ENCODE measurements at places on chromosomes 7 and 10. TPM values are rescaled to one million over a fixed set of nuclear protein-coding genes. Genes with fewer than 3 reads are reported as not detected.

DNA sequence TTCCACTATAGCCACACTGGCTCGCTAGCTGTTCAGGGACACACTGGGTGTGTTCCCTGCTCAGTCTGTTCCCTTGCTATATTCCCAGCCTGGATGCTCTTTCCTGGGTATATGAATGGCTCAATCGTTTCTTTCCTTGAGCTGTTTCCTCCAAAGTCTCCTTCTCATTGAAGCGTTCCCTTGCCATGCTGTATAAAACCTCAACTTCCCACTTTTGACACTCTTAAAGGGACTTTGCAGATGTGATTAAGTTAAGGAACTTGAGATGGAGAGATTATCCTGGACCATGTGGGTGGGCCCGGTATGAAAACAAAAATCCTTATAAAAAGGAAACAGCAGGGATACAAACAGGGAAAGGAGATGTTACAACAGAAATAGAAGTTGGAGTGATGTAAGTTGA, 973.1 kb downstream of the LRMDA start:
- no peak for DNase-seq
- no peak overlapping the region for H3K4me3 ChIP-seq
- no peaks in the 10 kb centered on the region for H3K36me3 ChIP-seq
- H3K27ac ChIP-seq = no peak overlapping the region

DNA sequence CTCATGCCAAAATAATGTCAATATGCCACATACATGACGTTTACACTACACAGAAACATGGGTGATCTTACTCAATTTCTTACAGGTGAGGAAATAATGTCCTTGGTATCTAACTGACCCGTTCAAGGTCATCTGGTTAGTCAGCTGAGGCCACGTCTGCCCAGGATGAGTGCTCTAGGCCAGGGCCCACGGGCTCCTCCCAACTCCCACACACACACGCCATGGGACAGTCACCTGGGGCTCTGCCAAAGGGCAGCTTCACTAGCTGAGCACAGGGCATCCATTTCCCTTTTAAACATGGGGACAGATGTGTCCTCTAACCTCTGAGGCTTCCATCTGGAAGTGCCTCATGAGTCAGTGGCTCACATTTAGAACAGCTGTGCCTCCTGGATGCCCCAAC, 123.9 kb downstream of the TNS3 start:
- no peak for DNase-seq
- H3K36me3 ChIP-seq = no peaks in the 10 kb centered on the region
- peaks cover 1% of the 10 kb centered on the region for H3K4me1 ChIP-seq
- no peak overlapping the region for H3K4me3 ChIP-seq
- no peak overlapping the region for H3K27ac ChIP-seq

- H3K27ac ChIP-seq = no peak overlapping the region
- H3K4me1 ChIP-seq = peaks cover 17% of the 10 kb centered on the region
- H3K4me3 ChIP-seq = no peak overlapping the region
Observed at GRCh38 chr10:103504181-103504783, 10.8 kb downstream of the NEURL1 start.

DNA sequence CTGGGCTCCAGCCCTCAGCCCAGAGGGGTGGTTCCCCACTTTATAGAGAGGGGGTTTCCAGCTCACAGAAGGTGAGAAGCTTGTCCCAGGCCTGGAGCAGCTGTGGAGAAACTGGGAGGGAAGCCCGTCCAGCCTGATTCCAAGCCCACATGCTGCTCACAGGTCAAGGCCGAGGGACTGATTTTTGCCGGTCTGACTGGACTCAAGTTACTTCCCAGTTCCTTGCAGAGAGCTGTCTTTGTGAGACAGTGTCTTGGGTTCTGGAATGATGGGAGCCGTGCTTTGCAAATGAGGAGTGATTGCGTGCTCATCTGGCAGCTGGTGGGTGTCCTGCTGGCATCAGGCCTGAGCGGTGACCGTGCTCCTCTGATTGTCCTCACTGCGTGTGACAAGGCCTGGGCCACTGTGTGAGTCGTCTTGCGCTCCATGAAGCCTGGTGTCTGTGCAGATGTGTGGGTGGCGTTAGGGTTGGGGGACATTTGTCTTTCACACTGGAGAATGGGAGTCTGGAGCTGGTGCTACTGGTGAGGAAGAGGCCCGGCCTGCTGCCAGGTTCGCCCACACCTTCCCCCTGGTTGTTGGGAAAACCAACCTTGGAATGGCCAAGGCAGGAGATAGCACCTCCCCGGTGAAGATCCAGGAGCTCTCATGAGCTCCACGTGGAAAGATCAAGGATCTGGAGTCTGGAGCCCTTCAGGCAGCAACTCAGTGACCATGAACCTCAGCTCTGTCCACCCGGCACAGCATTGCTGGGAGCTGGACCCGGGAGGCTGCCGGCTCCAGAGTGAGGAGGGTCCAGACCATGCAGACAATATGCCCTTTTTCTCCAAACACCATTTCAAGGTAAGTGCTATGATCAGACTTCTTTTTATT, 129.6 kb downstream of the SMURF1 start:
- H3K36me3 ChIP-seq = peaks cover 36% of the 10 kb centered on the region
- peak; percentile 18 for DNase-seq
- no peak overlapping the region for H3K27ac ChIP-seq

GRCh38 chr10:110686047-110686446, 41.9 kb downstream of the RBM20 start:
- H3K4me3 ChIP-seq = no peak overlapping the region
- peaks cover 1% of the 10 kb centered on the region for H3K4me1 ChIP-seq
- peaks cover 28% of the 10 kb centered on the region for H3K27me3 ChIP-seq
- no peak for DNase-seq
- no peak overlapping the region for H3K27ac ChIP-seq

GRCh38 chr10:75959209-75959608, 527.8 kb downstream of the LRMDA start:
- H3K4me1 ChIP-seq = no peaks in the 10 kb centered on the region
- no peak for DNase-seq
- no peaks in the 10 kb centered on the region for H3K27me3 ChIP-seq
- no peaks in the 10 kb centered on the region for H3K36me3 ChIP-seq

GRCh38 chr10:95651346-95652060, 5.0 kb downstream of the ALDH18A1 start:
- no peak for DNase-seq
- H3K27me3 ChIP-seq = no peaks in the 10 kb centered on the region
- H3K36me3 ChIP-seq = peaks cover 63% of the 10 kb centered on the region
- H3K27ac ChIP-seq = no peak overlapping the region
- peaks cover 20% of the 10 kb centered on the region for H3K4me1 ChIP-seq

GRCh38 chr7:154564676-154565075, 438.2 kb downstream of the PAXIP1 start:
- H3K4me1 ChIP-seq = no peaks in the 10 kb centered on the region
- no peak overlapping the region for H3K4me3 ChIP-seq
- no peak overlapping the region for H3K27ac ChIP-seq
- no peaks in the 10 kb centered on the region for H3K36me3 ChIP-seq
- DNase-seq = no peak

DNA sequence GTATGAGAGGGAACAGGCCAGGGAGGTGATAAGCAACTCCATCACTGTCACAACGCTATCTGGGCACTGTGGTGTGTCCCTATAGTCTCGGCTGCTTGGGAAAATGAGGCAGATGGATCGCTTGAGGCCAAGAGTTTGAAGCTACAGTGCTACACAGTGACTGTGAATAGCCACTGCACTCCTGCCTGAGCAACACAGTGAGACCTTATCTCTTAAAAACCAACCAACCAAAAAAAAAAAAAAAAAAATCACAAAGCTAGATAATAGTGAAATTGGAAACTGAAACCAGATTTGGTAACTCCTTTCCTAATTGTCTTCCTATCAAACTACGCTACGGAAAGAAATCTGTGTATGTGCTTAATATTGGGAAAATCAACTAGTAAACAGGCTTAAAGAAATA, 14.1 kb downstream of the MICU1 start:
- H3K36me3 ChIP-seq = peaks cover 22% of the 10 kb centered on the region
- no peak overlapping the region for H3K4me3 ChIP-seq
- no peak overlapping the region for H3K27ac ChIP-seq

DNA sequence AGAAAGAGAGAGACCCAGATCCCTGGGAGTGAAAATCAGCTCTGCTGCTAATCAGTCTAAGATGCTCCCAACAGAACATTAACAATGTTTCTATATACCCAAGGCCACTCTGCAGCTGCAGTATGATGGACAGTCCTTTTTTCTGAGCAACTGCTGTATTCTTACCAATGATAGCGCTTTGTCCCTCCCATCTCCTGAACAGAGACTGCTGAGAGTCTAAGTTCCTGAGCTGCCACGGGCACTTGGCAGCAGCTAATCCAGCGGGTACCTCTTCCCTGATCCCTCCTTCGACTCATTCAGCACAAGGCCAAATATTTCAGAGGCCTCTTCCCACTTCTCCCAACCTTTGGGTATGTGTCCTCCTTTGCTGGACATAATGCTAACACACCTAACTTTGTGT, 7.7 kb downstream of the CPVL start:
- H3K4me3 ChIP-seq = no peak overlapping the region
- DNase-seq = no peak
- no peak overlapping the region for H3K27ac ChIP-seq
- no peaks in the 10 kb centered on the region for H3K4me1 ChIP-seq
- peaks cover 29% of the 10 kb centered on the region for H3K27me3 ChIP-seq
- no peaks in the 10 kb centered on the region for H3K36me3 ChIP-seq

- H3K4me3 ChIP-seq = no peak overlapping the region
- no peaks in the 10 kb centered on the region for H3K4me1 ChIP-seq
- H3K27me3 ChIP-seq = no peaks in the 10 kb centered on the region
- no peak overlapping the region for H3K27ac ChIP-seq
- H3K36me3 ChIP-seq = no peaks in the 10 kb centered on the region
Observed at GRCh38 chr10:86100581-86101061, 266.0 kb downstream of the GRID1 start.

DNA sequence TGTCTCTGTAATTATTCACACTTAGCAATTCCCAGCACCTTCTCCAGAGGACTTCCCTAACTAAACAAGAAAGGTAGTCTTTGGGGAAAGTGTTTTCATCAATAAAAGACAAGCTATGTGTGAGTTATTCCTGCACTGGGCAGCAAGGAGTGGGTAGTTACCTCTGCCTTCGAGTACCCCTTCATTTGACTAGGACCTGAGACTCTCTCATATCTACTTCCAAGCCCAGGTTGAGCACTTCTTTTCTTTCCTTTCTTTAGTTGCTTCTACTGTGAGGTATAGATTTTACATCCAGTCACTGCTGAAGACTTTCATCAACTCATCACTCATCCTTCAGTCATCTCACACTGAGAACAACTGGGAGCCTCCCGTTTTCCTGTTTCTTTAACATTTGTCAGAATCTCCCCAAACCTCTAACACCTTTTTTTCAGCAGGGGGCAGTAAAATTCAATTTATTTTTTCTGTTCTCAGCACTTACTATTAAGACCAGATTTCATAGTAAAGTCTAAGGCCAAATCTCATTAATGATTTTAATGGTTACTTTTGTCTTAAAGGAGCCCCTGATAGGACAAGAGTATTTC, 80.1 kb upstream of the PRSS1 start:
- H3K4me3 ChIP-seq = peak overlapping the region; percentile 59
- H3K36me3 ChIP-seq = peaks cover 3% of the 10 kb centered on the region
- peaks cover 34% of the 10 kb centered on the region for H3K4me1 ChIP-seq
- H3K27ac ChIP-seq = no peak overlapping the region
- H3K27me3 ChIP-seq = peaks cover 1% of the 10 kb centered on the region

GRCh38 chr10:86878983-86879713, 78.3 kb downstream of the MMRN2 start:
- no peaks in the 10 kb centered on the region for H3K36me3 ChIP-seq
- no peak overlapping the region for H3K27ac ChIP-seq
- peaks cover 5% of the 10 kb centered on the region for H3K4me1 ChIP-seq
- H3K4me3 ChIP-seq = no peak overlapping the region

DNA sequence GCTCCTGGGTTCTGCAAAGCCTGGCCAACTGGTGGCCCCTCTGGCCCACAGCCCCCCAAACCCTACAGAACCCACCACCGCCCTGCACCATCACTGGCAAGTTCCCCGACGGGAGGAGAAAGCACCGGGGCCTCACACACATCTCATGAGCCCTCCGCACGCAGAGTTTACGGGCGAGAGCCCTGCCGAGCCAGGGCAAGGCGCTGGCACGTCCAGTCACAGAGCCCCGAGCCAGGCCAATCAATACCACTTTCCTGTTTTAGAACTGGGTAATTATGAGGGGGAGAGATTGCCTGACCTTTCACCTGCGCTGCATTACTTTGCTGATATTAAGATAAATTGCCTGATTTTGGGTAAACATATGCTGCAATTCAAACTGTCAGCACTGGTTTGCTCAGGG, 113.3 kb downstream of the EBF3 start:
- H3K36me3 ChIP-seq = no peaks in the 10 kb centered on the region
- H3K4me1 ChIP-seq = no peaks in the 10 kb centered on the region
- DNase-seq = no peak
- no peak overlapping the region for H3K27ac ChIP-seq

DNA sequence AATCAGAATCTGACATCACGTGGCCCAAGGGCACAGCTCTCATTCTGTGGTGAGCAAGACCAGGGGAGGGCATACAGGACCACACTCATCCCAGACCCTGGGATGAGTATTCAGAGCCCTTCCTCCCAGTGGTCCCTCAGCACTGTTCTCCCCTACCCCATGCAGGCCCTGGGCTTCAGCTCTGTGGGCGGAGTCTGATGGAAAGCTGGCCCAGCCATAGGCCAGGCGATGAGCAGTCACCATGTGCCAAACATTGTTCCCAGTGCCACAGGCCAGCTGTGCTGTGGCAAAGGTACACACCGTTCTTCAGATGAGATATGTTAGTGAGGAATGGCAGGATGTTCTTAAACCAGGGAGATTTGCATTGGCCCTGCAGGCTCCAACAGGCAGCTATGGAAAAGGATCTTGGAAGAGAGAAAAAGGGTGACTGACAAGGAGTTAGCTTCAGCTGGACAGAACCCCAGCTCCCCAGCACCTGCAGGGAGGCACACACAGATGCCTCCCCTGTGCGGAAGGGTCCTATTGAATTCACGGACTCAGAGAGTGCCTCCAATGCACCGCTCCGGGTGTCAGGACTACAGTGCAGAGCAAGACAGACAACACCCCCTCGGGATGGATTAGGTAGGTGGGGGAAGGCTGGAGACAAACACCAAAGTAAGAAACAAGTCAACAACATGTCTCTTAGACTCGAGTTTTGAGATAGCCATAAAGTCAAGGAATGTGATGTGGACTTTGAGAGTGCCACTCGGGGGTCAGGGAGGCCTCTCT, 596.0 kb upstream of the MGMT start:
- H3K4me3 ChIP-seq = no peak overlapping the region
- peaks cover 6% of the 10 kb centered on the region for H3K27me3 ChIP-seq
- no peak overlapping the region for H3K27ac ChIP-seq
- H3K4me1 ChIP-seq = no peaks in the 10 kb centered on the region

DNA sequence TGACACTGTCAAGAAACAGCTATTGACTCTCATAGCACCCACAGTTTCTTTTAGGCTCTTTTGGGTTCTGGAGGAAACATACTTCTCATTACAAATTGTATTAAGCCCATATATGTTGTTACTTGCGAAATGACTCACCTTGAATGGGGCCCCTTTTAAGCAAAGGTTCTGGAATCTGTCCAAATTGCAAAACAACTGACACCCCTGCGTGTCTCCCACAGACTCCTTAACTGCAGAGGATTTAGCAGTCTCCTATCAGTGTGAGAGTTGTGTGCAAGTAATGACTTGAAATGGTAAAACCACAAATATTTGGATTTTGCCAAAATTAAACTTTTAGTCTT, 192.3 kb downstream of the DNAJC1 start:
- no peak overlapping the region for H3K27ac ChIP-seq
- H3K36me3 ChIP-seq = peaks cover 11% of the 10 kb centered on the region
- no peak for DNase-seq

- no peak overlapping the region for H3K4me3 ChIP-seq
- peaks cover 1% of the 10 kb centered on the region for H3K36me3 ChIP-seq
- H3K4me1 ChIP-seq = no peaks in the 10 kb centered on the region
- no peak for DNase-seq
- peaks cover 16% of the 10 kb centered on the region for H3K27me3 ChIP-seq
Observed at GRCh38 chr10:3045471-3046209, 21.7 kb upstream of the PFKP start.

Gene CCL24
- not detected for total RNA-seq

Gene VWDE
- total RNA-seq = 5.5 TPM

Gene CTNNA3
- 3.6 TPM for total RNA-seq

Gene DGKB
- total RNA-seq = not detected

Gene INHBA
- total RNA-seq = not detected
